RKO (cell line): ENCODE measurements at places on chromosomes 5 and 9.

GRCh38 chr5:135934939-135935338, 19.8 kb downstream of the LECT2 start:
- DNase-seq: no peak

- peak; percentile 80 for DNase-seq
Observed at GRCh38 chr9:14314929-14315874, 1.3 kb upstream of the NFIB start.

DNA sequence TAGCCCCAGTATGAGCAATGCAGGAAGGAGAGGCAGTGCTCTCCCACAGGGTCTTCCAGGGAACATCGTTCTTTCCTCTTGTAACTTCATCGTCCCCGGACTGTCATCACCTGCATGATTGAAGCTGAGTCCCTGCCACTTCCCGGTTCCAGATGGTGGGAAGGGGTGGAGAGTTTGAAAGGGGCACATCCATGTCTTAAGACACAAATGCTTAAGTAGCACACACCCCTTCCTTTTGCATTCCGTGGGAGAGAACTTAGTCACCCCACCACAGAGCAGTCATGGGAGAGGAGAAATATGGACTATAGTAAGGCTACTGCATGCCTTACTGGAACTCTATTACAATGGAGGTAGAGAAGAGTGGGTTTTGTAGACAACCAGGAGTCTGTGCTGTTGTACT, 165.3 kb upstream of the GAS1 start:
- DNase-seq: no peak

- DNase-seq: peak; percentile 15
Observed at GRCh38 chr5:37553720-37554404, 174.7 kb downstream of the WDR70 start.

DNA sequence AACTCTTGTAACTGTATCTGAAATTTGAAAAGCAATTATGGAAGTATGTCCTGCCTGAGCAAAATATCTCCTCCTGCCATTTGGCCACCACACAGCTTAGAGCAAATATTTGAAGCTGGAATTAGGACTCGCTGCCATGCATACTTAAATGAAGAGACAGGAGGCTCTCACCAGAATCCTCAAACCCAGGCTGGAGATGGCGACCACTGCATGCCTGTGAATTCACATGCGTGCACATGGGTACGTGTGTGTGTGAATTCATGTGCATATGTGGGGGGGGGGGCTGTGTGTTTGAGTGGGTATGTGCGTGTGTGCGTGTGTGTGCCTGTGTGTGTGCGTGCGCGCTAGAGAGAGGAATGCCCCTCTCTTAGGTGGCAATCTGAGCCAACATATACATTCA, 84.1 kb upstream of the IRX1 start:
- no peak for DNase-seq

- DNase-seq: no peak
Observed at GRCh38 chr5:95873351-95873750, 50.8 kb upstream of the GLRX start.

GRCh38 chr9:117448066-117448465, 33.2 kb upstream of the ASTN2 start:
- no peak for DNase-seq

GRCh38 chr9:108041551-108041950, 552.0 kb upstream of the KLF4 start:
- DNase-seq: peak; percentile 65

DNA sequence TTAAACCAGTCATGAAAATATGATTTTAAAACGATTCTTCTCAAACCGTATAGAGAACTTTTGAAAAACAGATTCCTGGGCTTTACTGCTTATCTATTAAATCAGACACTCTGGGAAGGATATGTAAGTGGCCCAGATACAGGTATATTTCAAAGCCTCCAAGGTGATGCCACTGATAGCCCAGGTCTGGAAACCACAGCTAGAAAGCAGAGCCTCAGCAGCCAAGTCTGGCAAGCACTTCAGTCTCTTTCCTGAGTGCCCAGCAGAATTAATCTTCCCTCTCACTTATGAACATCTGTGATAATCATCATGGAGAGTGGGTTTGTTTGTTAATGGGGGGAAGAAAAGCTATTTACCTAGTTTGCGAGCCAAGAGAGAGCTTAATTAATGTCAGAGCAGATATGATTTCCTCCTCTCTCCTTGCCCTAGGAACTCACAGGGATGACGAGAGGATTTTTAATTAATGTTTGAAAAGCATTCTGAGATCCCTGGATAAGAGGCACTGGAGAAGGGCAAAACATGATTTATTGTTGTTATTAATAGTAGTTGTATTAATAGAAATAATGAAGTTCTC, 368.4 kb downstream of the TLE1 start:
- no peak for DNase-seq
